ENCODE measurements at places on chromosomes 6 and 20.

DNA sequence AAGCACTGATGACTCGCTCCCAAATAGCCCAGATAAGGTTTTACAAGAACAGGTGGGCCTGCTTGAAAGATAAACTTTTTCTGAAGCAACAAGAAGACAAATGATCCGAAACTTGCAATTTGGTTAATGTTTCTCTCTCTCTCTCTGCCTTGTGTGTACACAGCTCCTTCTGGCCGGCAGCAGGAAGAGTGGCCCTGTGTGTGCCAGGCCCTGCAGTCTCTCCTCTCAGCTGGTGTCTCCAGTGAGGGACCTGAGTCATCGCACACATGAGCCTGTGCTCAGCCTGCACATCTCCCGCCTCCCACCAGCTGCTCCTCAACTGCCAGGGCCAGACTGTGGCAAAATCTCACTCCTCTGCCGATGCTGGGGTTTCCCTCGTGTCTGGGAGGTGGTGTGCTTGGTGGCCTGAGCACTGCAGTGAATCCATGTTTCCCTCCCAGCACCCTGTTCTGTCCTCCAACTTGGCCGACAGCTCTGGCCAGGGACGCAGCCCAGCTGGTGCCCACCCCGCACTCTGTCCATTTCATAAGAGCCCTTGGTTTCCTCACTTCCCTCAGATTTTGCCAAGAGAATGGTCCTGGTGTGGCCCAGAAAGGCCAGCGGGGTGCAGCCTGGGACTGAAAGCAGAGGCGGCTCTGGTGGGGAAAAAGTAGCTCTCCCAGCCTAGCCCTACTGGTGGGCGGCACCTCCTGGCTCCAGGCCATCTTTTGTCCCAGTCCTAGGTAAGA, 49.4 kb downstream of the ERMARD start:
- DNase-seq: peak; percentile 81

DNA sequence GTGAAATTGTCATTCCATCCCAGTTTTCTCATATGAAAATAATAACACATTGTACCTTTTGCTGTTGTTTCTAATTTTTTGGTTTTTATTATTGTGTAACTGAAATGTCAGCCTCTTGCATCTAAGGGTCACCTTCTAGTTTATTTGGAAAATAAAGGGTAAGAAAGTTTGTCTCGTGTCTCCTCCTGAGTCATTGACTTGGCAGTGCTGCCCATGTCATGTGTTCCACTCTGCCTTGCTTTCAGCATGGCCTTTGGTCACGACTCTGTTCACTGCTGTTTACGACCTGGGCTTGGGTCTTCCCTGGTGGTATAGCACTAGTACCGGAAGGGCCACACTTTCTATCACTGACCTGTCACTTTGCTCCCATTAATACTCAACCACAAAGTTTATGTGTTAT, 171.4 kb upstream of the RSPO3 start:
- no peak for DNase-seq

DNA sequence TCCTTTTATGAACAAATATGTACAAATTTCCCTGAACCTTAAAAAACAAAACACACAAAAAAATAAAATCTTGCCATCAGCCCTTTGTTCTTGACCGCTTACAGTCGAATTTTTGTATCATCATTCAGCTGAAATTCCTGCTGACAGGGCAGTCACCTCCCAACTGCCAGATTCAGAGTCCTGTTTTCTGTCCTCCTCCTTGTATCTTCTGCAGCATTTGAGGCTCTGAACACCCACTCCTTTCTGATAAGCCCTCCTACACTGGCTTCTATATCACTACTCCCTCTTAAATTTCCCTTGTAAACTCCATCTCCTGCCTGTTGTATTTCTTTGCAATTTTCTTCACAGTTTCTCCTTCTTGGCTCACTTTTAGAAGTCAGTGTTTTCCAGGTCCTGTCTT, 77.8 kb upstream of the CCN6 start:
- no peak for DNase-seq

DNA sequence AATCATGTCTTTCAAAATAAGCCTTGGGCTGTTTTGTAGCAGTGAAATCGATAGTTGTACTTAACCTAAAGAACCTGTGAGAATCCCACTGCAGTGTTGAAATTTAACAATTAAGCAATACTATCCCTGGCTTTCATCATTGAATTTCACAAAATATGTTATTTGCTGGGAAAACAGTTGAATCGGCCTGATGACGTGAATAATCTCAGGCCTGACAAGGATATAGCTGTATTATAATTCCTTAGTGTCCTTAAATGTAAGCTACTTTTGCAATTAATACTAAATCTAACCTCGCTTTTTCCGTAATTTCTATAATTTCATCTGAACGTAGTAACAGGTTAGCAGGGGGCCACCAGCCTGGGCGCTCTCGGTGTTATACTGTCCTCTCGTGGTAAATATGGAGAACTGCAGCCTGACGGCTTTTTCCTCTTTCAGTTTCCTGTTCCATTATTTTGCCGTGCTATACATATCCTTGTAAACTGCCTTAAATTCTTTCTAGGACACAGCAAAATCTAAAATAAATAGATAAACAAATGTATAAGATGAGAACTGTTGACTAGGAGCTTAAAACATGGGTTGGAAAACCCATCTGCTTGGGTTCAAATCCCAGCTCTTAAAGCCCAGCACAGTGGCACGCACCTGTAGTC, 24.0 kb downstream of the MTFR2 start:
- peak; percentile 42 for DNase-seq

DNA sequence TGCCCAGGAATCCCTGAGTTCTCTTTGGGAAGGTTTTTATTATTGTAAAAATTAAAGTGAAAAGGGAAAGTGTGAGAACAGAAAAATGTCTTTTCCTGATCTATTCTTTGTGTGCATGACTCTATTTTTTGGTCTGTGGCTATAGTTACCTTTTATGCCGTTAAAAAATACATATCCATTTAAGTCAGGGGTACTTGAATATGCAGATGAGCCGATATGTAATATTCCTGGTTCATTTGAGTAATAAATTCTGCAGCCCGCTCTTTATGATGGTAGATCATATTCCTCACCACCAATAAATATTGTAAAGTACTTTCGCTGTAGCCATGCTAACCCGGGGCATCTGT, 503 bp upstream of the MYT1 start:
- no peak for DNase-seq

- DNase-seq: no peak
Observed at GRCh38 chr6:41463062-41463930, 82.9 kb upstream of the FOXP4 start.

DNA sequence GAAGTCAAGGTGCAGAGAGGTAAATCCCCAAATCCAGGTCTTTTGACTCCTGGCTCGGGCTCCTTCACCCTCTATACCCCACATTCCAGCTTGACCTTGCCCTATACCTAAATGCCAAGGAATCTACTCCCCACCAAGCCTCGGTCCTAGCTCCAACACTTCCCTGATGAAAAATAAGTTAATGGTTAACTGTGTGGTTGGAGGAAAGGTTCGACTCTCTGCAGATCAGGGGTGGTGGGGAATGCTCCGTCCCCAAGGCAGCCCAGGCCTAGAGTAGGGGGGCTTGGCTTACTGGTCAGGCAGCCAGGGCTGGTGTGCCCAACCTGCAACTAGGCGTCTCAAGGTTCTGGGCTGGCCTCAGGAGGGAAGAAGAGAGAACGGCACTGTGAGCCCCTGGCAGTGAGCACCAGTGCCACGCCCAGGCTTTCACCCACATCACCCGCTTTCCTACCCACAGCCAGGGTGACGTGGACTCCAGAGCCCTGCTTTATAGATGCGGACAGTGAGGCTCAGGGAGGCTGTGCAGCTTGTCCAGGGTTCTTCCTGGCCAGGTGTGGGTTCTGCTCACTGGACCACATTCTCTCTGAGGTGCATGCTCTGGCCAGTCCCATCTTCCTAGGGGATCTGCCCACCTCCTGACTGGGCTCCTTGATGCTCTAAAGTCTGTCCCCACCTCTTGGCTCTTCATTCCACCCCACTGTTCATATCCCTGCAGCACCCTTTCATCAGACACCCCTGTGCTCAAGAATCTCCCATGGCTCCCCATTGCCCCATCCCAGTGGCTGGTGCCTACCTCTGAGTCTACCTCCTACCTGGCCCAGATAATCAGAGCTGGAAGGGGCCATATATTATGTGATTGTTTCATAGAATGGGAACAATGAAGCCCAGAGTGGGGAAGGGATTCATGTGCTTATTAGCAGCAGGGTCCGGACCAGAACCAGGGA, 8.2 kb downstream of the SPDEF start:
- no peak for DNase-seq

DNA sequence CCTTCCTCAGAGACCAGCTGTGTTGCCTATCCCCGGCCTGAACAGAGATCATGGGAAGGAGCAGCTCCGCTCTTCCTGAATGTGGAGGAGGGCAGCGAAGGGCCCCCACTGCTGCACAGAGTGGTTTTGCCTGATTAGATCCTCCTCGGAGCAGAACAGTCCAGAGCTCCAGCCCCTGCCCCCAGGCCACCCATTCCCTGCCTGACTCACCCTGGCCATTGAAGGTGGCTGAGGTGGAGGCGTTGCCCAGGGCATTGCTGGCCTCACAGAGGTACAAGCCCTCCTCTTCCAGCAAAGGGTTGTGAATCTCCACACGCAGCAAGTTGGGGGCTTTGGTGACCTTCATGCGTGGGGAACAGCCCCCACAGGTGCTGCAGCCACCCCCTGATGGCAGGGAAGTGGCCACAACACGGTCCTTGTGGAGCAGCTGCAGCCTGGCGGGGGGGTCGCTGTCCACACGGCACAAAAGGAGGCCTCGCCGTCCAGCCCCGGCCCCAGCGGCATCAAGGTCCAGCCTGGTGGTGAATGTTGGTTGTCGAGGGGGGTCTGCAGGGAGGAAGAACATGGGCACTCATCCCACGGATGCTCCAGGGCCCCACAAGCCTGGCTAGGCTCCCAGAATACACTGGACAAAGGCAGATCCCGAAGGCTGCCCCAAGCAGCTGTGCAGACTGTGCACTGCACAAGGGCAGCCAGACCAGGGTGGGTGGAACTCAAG, 14.7 kb downstream of the SIGLEC1 start:
- DNase-seq: no peak

DNA sequence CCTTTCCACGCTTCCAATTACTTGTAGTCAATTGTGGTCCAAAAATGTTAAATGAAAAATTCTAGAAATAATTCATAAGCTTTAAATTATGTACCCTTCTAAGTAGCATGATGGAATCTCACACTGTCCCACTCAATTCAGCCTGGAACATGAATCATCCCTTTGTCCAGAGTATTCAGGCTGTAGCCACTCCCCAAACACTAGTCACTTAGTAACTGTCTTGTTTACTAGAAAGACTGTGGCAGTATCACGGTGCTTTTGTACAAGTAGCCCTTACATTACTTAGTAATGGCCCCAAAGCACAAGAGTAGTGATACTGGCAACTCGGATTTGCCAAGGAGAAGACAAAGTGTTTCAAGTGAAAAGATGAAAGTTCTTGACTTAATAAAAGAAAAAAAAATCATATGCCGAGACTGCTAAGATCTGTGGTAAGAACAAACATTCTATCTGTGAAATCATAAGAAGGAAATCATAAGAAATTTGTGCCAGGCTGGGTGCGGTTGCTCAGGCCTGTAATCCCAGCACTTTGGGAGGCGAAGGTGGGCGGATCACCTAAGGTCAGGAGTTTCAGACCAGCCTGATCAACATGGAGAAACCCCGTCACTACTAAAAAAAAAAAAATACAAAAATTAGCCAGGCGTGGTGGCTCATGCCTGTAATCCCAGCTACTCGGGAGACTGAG, 168.5 kb upstream of the SIM1 start:
- no peak for DNase-seq

DNA sequence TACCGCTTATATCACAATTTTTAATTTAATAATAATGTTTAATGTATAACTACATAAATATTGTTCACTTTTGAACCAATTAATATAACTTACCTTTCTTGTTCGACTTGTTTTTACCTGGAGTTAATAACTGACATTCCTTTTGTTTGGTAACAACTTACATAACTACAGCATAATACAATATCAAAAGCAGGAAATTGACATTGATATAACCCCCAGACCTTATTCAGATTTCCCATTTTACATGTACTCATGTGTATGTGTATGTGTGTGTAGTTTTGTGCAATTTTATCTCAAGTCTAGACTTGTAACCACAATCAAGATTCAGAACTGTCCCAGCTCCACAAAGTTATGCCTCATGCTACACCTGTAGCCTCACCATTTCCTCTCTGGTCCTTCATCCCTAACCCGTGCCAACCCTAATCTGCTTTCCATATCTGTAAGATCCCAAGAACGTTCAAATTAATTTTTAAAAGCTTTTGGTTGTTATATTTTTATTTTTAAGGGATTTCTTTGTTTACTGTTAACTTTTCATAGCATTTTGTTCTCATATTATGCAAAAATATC, 190.6 kb downstream of the MANEA start:
- DNase-seq: no peak

DNA sequence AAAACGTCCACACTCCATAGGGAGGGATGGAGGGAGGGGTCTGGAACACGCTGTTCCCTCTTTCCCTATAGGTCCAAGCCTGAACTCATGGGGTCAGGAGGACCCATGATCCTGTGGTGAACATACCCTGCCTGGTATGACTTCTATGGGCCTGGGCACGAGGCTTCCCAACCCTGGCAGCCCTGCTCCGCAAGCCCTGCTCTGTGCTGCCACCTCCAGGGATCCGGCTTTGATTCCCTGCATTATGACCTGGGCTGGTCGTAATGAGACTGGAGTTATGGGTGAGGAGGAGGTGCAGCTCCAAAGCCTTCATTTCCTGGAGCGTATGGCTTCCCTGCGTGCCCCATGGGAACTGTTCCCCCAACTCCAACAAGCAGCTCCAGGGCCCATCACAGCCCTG, 54.9 kb downstream of the CDH22 start:
- DNase-seq: peak; percentile 54

- peak; percentile 48 for DNase-seq
Observed at GRCh38 chr6:109441069-109441816, 719 bp downstream of the SMPD2 start.

GRCh38 chr20:62642666-62643520, 590 bp downstream of the SLCO4A1 start:
- peak; percentile 67 for DNase-seq

- no peak for DNase-seq
Observed at GRCh38 chr6:66735106-66735890, 1028.3 kb upstream of the EYS start.

DNA sequence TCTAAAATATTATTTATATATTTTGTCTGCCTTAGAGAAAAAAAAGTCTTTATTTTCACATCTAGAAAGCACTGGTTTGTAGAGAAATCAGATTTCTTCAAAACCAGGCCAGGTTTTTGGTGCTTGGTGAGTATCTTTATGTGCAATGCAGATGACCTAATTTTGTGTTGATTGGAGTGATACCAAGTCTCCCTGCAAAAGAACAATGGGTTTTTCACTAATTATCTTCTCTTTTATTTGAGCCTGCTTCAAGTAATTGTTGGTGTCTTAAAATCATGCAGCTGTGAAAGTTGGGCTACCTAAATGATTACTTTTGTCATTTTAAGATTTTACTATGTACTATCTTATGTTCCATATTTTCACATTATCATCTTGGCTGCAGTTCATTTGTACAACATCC, 874.7 kb downstream of the TFAP2A start:
- no peak for DNase-seq

- no peak for DNase-seq
Observed at GRCh38 chr6:104784884-104785283, 74.8 kb downstream of the HACE1 start.

DNA sequence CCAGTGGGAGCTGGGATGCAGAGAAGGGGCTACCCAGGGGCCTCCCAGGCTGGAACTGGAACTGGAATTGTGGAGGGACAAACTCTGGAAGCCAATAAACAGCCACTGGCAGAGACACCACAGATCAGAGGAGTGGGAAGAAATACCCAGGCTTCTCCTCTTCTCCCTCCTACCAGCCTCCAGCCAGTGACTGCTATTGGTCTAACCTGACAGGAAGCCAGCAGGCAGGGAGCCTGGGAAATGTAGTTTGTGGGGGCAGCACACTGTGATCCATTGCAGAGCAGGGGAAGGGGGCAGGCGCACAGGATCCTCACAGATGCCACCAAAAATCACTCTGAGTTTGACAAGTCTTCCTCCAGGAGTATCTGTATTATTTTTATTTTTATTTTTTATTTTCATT, 12.1 kb upstream of the MLN start:
- DNase-seq: peak; percentile 34

Measured in NCI-H345 (cell line).